ENCODE measurements at places on chromosomes 1 and 21.

DNA sequence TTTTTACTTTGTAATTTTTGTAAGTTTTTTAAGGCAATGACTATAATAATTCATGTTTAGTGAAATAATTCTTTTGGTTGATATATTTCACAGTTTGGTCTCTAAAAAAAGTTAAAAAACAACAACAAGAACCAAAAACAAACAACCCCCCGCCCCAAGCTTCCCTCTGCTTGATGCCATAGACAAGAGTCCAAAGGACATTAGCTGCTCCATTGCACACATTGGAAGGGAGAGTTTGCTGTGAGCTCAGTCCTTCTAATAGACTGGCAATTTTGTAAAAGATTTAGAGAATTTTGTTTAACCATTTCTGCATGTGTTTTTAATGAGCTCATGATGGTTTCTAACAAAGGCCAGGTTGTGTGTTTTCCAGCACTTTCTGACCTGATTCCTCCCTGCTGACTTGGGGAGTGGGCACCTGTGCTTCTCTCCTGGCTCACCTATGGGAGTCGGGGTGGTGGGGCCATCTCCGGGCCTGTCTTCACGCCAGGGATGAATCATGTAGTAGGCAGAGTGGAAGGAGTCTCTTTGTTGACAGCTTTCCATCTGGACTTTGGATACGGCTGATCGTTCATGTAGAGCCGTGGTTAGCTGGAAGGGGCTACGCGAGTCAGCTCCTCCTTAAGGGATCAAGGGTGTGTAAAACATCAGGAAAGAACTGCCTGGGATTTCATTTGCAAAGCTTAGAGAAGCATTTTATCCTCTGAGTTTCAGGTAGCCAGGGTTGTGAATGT, 14.1 kb downstream of the ZBTB18 start:
- DNase-seq: no peak

DNA sequence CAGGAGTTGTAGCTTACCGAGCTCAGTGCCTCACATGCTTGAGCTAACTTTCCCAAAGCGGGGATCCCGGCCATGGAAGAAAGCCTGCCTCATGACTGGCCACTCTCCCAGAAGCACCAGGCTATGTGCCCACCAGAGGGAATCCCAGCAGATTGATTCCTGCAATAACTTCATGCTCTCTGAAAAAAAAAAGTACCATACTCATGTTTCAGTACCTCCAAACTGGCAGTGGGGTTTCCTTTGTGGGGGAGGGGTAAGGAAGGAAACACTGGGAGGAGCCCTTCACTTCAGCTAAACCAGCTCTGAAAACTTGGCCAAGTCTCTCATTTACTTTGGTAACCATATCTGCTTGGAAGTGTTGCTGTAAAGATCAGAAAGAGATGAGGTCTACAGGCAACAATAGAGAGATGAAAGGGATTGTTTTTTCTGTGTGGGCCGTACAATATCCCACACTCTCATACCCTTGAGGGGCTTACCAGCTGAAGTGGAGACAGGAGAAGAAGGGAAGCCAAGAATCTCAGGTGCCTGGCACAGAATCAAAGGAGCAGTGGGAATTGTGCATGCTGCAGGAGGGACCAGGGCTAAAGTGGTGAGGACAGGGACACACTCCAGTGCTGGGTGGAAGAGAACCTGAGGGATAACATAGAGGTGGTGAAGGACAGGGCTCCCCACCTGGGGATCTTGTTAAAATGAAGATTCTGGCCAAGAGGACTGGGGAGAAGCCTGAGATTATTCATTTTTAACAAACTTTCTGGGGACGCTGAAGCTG, 42.4 kb upstream of the TACSTD2 start:
- no peak for DNase-seq

DNA sequence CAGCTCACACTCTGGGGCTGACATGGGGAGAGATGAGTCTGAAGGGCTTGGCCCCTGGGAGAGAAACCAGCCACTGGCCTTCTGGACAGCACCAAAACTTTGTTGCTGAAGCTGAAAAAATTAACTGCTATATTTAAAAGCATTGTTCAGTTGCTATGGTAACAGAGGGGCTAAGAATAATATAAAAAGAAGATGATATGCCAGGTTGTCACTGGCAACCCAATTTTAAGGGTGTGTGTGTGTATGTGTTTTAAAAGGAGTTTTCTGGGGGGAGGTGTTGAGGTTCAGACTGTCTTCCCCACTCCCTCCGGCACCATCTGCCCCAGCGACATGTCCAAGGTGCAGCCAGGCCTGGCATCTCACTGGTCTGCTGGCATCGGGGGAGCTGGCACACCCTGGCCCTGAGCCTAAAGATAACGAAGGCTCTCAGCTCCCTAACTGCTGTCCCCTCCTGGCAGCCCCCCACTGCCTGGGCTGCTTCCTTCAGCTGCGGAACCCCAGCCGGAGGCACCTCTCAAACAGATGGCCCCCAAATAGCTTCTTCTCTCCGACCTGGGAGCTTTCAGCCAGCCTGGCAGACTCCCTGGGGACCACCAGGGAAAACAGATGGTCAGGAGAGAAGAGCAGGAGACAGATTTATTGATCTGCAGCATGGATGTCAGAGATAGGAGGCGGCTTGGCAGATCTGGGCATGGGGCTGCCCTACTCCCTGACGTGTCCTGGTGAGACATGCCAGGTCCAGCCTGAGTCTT, 203.9 kb downstream of the HIVEP3 start:
- no peak for DNase-seq

DNA sequence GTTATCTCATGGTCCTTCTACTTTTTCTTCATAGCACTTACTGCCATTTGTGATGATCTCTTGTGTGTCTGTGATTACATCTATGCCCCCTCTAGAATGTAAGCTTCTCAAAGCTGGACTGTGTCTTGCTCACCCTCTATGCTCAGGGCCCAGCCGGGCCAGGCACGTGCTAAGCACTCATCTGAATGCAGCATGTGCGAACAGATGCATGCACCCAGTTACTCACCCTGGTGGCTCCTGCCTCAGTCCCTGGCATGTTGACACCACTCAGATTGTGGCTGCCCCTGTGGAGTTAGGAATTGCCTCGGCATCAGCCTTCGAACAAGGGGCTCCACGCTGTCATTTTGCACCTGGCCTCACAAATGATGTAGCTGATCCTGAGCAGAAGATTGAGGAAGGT, 19.6 kb upstream of the PABPC4 start:
- no peak for DNase-seq

GRCh38 chr1:91797164-91797563, 88.8 kb downstream of the TGFBR3 start:
- DNase-seq: no peak

GRCh38 chr1:161772397-161772796, 6.3 kb downstream of the ATF6 start:
- DNase-seq: no peak

DNA sequence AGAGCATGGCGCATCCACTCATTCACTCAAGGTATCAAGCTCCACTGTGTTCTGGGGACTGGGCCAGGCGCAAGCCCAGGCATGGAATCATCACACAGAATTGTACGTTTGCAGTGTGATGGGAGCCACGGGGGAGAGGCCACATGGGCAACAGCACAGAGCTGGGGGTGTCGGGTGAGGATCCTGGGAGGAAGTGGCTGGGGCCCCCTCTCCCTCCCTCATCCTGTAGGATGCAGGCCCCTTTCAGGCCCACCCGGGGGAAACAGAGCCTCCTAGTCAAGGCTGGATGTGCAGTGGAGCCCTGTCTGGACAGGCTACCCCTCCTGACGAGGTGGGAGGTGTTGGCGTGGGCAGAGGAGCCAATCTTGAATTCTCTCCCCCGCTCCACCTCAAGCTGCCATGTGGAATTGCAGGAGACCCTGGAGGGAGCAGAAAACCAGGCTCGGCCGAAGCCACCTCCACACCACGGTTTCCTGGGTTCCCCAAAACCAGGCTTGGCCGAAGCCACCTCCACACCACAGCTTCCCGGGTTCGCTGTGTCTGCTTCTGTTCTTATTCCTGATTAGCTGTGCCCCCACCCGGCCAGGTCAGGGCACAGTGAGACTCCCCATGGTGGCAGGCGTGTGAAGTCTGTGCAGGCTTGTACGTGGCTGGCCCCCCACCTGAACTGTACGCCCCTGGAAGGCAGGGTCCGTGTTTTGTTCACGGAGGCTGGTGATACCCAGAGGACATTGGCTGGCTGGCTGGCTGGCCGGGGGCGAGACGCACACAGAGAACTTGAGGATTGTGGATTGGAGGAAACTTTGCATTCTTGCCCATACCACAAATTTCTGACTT, 4.2 kb upstream of the C1orf174 start:
- DNase-seq: no peak

DNA sequence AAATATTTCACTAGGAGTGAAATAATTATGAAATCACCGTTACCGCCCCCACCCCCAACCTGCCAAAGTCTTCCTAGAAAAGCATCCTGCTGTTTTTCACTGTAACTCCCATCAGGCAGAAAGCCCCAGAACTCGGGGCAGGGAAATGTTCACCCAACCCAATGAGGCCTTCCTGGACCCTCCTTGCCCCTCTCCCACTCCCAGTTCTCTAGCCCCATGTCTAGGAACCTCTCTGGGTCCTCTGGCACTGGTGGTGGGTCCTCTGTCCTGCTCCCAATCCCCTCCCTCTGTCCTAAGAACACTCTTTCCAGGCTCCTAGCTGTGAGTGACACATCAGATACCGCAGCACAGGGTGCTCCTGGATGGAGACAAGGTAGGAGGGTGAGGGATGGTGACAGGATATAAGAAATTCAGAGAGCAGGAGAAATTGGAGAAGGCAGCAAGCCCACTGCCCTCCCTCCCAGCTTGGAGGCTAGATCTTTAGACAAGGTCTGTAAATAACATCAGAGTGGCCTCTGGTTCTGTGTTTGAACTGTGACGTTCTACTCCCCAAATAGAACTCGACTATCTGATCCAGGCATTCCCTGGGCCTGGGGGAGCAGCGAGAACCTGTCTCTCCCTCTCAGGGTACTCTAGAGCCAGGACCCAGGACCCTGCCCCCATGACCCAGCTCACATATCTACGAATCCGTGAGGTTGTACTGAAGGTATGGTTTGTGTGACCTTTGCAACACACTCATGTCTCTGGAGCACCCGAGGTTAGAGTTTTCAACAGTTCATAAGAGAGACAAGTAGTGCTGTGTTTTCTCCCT, 23.3 kb upstream of the BTG2 start:
- no peak for DNase-seq

GRCh38 chr1:153404768-153405167, 11.6 kb upstream of the S100A7A start:
- DNase-seq: peak; percentile 22

DNA sequence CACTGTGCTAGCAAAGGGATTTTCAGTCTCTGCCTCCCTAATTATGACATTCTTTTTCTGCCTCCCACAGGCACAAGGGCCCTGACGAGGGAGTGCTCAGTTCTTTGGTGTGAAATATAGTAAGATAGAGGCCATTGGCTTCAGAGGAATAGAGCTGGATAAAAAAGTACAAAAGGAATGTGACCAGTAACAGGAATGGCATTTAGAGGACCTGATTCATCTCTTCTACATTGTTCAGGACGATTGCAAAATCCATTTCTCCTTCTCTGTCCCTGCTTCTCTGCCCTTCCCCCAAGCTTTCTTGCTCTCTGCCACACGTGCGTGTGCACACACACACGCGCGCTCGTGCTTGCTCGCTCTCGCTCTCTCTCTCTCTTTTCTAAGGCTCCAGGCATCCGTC, 668.2 kb downstream of the KIF26B start:
- no peak for DNase-seq

Data from effector CD8-positive, alpha-beta T cell (primary cell).